ENCODE measurements at places on chromosomes 2 and 18. TPM values are rescaled to one million over a fixed set of nuclear protein-coding genes. Genes with fewer than 3 reads are reported as not detected.
A peak's percentile ranks its signal among the peaks of the same experiment; 100 is the strongest.

Gene CNTNAP5
- 0.06 TPM for polyA plus RNA-seq

Gene TMEM214
- 57.7 TPM for polyA plus RNA-seq

DNA sequence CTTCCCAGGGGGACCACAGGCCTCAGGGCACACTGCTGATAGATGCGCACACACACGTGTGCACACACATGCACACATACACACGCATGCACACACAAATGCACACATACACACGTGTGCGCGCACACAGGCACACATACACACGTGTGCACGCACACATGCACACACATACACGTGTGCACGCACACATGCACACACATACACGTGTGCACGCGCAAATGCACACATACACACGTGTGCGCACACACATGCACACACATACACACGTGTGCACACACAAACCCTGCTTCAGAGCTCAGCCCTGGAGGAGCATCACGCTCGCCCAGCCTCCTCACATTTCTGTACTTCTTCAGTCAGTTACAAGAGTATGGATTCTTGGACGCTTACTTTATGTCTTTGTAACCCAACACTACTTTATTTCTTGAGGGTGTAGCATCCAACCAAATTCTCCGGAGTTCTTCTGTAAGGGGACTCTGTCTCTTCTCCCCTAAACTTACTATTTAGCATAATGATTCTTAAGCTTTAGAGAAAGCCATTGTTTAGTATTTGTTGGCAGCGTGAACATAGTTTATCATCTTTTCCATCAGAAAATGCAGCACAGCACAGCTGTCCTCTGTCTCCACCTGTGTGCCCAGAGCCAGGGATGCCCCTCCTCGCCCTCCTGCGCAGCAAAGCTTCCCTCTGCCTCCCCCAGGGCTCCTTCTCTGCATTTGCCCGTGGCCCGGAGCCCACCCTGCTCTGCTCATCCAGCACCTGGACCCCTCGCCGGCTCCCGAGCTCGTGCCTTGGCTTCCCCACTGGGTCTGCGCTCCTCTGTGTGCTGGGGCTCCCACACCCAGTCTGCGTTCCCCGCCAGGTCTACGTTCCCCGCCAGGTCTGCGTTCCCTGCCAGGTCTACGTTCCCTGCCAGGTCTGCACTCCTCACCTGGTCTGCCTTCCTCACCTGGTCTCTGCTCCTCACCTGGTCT, 74.4 kb upstream of the CTDP1 start:
- DNase-seq, result no peak

Gene RAMP1
- polyA plus RNA-seq, result 55.1 TPM

Gene CD8B
- polyA plus RNA-seq, result 0.28 TPM

Gene PID1
- polyA plus RNA-seq, result 16.6 TPM

DNA sequence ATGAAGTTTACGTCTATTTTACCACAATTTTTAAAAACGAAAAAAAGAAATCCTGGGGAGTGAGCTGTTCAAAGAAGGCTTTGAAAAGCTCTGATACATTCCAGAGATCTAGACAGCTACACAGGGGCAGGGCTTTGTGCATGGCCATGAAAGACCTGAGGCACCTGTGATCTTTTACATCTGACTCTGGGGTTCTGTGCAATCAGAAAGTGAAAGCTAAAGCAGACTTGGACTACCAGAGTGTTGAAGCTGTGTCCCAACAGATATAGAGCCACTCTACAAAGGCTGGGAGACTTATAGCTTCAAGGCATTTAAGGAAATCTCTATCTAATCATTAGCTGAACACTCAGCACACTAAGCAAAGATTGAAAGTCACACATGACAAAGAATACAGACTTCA, 34.1 kb downstream of the PARD6G start:
- no peak for DNase-seq

- DNase-seq, result no peak
Observed at GRCh38 chr2:58195662-58196061, 45.5 kb downstream of the FANCL start.

DNA sequence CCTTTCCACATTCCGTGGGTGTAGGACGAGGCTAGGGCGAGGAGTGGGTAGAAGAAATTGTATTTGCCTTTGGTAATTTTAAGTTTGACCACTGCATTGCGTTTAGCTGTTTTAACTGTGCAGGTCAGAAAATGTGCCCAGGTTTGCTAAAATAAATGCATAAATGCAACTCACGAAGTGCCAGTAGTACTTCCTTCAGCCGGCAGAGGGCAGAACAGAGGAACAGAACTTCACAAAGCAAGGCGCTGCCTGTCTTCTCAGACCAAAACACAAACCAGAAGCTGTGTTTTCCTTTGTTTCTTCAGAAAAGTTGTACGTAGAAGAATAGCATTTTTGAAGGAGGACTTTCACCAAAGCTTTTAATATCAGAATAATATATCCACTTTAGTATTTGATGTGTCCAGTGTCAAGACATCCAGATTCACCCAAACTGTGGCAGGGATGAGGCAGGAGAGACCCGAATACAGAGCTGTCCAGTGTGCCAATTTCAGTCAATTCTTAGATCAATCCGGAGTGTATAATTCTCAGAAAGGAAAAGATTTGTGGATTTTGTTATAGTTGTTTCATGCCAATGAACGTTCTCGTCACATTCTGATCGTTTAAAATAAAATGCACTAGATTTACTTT, 348.6 kb downstream of the DLGAP1 start:
- peak; percentile 78 for DNase-seq

DNA sequence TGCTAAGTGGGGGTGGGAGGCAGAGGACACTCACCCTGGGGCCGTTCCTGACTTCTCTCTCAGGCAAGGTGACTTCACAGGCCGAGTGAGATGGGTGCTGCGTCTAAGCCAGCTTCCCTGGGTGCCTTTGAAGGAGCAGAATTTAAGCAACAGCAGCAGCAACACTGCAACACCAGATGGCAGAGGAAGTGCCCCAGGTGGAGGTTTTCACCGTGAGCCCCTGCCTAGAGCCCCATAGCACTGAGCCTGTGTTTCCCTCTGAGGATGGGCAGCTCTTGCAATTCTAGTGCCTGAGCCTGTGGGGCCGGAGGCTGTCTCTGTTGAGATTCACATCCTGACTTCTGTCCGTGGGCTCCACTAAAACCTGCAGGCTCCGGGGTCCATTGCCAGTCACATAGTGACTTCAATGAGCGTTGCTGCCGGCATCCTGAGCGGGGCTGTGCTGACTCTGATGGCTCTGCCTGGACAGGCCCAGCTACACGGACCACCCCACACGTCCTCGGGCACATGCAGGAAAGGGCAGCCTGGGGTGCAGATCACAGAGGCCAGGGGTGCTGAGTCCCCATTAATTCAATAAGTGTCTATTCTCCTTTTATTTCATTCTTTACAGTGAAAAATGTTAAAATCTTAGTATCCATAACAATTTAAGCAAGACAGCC, 218.8 kb downstream of the SNTG2 start:
- DNase-seq, result no peak

DNA sequence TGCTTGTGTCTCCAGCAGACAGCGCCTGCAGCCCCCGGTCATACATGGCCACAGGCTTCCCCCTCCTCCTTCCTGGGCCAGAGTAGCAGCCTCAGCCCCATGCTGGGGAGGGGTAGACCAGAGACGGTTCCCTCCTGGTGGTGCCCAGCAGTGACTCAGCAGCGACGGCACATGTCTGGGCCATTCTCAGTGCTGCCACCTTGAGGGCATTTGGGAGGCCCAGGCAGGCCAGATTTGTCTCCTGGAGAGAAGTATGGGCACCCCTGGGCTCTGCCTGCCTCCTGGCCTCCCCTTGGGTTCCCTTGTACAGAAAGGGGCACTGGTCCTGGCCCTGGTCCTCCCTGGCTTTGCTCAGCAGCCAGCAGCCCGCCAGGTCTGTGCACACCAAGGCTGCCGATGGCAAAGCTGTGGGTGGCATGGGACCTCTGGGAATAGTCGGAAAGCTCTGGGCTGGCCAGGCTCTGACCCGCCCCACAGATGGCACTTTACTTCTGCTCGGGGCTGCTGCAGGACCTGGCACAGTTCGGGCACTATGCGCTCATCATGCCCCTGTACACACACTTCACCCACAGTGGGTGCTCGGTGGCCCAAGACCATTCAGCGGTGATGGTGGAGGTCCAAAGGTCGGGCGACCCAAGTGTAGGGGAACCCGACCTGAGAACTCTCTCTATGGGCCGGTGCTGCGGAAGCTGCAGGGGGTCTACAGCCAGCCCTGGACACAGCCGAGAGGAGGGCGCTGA, 11.4 kb upstream of the ALPI start:
- DNase-seq, result no peak

DNA sequence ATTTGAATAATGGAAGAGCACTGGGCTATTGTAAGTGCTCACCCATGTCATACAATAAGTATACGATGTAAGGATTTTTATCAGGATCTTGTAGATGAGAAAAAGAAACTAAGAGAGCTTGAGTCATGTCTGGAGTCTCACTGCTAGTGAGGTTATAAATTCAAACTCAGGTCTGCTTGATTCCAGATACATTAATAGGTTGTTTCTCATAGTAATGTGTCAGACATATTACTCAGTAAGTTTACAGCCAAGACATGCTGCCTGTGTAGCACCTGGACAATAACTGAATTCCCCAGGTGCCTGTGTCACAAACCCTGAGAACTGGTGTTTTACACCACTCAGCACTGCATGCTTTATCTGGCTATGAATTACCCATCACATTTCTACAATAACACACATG, 216.9 kb upstream of the LRP1B start:
- no peak for DNase-seq

Gene PDE11A
- polyA plus RNA-seq, result 0.40 TPM

GRCh38 chr2:174332217-174332963, 2.4 kb upstream of the SP9 start:
- no peak for DNase-seq

- no peak for DNase-seq
Observed at GRCh38 chr2:221482666-221483455, 89.2 kb downstream of the EPHA4 start.

Gene SAG
- 0.22 TPM for polyA plus RNA-seq

Measured in hindlimb muscle (tissue), 1 donor.